Natural killer cell (primary cell): ENCODE measurements at places on chromosomes 7 and 10. TPM values are rescaled to one million over a fixed set of nuclear protein-coding genes. Genes with fewer than 3 reads are reported as not detected.

The CREM gene
- 48.0 TPM for total RNA-seq

The C10orf67 gene
- not detected for total RNA-seq

The PLPP4 gene
- not detected for total RNA-seq

The AKR1D1 gene
- total RNA-seq: not detected

The VENTX gene
- 0.48 TPM for total RNA-seq

The ZNF488 gene
- not detected for total RNA-seq

The CYP2C19 gene
- not detected for total RNA-seq

The SFMBT2 gene
- total RNA-seq: 50.4 TPM

- no peak for DNase-seq
These were observed 162.5 kb downstream of the REEP3 start for GRCh38 chr10:63683686-63684085.

GRCh38 chr7:69859342-69859741, 261.1 kb downstream of the AUTS2 start:
- no peak for DNase-seq

DNA sequence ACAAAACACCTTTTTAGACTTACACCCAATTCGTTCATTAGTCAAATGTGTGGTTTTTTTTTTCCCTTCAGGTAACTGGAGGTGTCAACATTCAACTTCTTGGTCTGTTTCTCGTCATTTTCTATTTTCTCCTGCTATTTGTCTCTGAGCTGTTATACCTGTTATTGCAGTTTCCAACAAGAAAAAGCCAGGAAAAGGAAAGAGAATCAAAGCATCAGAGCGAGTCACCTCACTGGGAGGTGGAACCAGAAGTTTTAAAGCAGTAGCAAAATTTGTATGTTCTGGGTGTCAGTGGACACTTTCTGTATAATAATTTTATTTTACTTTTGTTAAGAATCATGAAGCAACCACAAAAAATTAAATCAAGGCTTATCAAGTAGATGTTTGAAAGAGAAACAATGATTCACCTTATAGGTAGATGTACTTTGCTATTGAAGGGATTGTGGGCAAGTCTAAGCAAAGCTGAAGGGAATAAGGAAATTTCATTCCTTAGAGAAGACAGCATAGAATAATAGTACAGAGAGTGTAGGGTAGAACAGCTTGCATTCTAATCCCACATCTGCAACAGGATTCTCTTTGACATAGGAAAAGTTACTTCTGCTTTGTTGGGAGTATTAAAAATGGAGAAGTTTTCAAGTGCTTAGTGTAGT, 675.8 kb downstream of the PCDH15 start:
- no peak for DNase-seq

DNA sequence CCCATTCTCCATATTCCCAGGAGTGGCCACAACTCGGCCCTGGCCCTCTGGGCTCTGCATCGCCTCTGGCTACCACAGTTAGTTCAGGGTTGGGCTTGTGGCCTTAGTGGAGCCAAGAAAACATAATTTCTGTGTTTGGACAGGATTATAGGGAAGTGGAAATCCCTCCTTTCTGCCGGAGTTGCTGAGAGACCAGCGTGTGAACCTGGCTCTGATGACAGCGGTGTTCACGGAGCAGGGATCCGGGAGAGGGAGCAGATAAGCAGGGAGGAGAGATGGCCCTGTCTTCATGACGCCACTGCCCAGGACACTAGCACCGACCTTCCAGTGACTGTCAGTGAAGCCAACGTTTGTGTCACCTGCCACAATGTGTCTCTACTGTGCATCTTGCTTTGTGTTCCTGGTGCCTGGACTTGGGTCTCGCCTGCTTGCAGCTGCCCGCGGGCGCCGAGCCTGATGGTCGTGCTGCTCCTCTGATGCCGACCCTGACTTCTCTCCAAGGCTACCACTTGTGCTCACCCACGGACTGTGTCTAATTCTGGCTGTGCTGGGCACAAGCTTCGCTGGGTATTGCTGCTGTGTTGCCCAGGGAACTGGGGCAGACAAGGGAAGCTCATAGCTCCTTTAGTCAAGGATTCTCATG, 67.0 kb upstream of the VIPR2 start:
- no peak for DNase-seq

DNA sequence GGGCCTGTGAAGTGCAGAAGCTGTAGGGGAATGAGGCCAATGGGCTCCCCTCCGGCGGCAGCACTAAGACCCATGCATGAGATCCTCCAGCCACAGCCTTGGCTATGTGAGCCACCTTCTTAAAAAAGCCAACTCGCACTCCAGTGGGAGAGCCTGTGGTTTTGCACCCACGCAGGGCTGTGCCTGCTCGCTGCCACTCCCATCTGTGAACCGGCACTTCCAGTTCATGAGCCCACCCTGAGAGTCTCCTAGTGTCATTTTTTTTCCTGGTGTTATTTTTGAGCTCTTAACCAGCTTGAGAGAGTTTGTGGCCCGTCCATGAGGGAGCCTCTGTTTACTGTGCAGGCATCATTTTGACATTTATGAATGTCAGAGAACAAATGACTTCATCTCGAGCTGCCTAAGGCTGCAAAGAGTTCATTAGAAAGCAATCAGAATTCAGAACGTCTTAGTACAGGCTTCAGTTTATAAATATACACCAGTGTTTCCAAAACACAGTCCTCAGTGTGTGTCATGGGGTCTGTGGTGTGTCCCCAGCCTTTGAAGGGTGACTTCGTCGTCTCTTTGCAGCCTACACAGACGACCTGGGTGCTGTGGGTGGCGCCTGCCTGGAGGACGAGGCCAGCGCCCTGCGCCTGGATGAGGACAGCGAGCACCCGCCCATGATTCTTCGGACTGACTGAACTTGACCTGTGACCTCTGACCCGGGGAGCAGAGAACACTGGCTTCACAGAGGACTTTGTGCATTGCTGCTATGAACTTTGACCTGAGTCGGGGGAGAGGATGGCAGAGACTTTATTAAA, 40.4 kb downstream of the WIPI2 start:
- no peak for DNase-seq

DNA sequence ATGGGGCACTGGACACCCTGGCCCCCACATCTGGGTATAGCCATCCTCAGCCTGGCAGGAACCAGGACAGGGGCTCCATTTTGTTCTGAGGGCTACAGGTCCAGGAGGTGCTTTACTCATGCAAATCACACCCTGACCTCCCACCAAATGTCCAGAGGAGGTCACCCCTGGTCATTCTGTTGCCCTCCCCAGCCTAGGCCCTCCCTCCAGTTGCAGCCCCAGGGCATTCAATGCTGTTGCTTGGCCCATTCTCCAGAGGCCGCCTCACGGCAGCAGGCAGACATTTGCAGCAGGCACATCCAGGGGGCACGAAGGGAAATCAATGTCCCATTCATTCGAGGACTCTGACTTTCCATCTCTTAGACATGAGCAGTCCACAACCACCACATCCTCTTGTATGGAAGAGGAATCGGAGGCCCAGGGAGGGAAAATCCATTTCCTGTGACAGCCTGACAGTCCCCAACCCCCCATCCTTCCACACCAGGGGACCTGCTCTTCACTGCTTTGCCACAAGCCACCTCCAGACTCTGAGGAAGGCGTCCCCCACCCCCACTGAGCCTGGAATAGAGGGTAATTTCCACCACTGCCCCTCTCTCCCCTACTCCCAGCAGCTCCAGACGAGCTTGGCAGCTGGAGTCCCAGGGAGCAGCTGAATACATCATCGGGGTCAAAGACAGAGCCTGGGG, 76.2 kb upstream of the UNC5B start:
- no peak for DNase-seq

DNA sequence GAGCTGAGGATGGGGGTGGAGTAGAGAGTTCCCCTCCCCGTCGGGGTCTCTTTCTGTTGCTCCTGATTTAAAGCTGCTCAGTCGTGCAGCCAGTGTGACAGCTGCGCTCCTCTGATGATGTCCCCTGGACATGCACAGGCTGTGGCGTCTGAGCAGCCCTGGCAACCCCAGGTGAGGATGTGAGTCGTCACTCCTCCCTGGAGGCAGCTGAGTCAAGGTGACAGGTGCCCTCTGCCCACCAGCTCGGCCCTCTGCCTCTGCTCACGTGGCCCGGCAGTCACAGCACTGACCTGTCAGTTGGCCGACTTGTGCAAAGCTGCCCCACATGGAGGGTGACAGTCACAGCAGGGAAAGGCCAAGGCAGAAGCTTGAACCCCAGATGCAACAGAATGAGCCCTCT, 33.9 kb downstream of the ANXA8 start:
- DNase-seq: no peak

- no peak for DNase-seq
These were observed 48.9 kb downstream of the ZNF503 start for GRCh38 chr10:75352650-75353049.

GRCh38 chr10:132375116-132375794, 21.7 kb upstream of the PWWP2B start:
- DNase-seq: no peak

- no peak for DNase-seq
These were observed 78.9 kb upstream of the NXPH1 start for GRCh38 chr7:8354503-8354902.

- DNase-seq: peak; percentile 76
These were observed 24.9 kb upstream of the ADO start for GRCh38 chr10:62779487-62780248.

DNA sequence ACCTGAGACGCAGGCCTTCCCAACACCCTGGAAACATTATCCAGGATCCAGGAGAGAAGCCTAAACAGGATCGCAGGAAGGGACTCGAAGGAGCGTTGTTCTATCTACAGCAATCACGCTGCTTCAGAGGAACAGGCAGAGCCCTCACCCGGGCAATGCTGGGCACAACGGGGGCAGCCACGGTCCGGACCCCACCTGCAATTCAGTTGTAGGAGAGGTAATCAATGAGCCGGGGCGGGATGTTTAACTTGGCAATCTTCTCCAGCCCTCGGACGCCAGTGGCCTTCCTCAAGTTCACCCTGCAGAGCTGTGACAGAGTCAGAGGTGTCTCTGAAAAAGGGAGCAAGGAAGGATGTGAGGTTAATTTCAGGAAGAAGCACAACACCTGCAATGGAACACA, 25.9 kb downstream of the ASB13 start:
- no peak for DNase-seq

DNA sequence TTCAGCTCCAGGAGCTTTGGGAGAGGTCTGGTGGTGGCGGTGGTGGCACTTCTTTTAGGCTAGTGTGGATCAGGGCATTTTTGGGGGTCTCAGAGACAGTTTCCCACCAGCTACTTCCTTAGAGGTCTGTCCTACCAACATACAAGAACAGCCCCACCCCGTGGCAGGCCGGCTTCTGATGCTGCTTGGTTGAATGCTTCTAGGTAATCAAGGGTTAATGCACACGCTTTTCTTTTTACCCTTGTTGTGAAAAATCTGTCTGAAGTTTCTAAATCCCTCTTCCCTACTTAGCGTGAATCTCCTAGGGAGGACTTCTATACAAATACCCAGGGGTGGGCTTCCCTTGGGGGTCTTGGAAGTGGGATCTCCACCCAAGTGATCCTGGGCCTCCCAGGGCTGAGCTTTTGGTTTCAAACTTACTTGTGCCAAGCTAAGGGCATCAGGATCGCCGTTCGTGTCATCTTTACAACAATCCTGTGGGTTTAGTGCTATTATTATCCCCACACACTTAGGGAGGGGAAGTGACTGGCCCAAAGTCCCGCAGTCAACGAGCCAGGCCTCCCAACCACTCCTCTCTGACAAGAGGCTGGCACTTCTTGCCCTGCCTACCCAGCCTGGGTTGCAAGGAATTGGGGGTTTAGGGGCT, 1.7 kb downstream of the SH2B2 start:
- no peak for DNase-seq

- no peak for DNase-seq
These were observed 34.2 kb downstream of the TACR2 start for GRCh38 chr10:69382382-69383117.

DNA sequence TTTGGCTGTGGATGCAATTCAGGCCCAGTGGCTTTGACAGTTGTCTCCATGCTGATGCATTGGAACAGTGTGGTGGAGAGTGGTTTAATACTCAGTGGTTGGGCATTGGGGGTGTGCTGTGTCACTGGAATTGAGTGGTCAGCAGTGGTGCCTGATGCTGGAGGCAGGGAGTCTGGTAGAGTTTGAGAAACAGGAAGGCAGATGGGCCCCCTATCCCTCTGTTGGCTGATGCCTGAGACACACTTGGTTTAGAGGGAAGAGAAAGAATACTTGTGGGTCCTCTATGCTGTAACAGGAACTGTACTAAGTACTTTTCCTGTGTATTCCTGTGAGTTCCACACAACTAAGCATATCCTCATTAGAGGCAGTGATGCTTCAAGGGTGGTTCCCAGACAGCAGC, 55.4 kb downstream of the EEPD1 start:
- DNase-seq: no peak

GRCh38 chr7:107108793-107109371, 59.9 kb upstream of the HBP1 start:
- DNase-seq: no peak

GRCh38 chr7:116356979-116357378, 142.6 kb upstream of the CAV2 start:
- no peak for DNase-seq

GRCh38 chr7:8084836-8085235, 116.2 kb downstream of the GLCCI1 start:
- no peak for DNase-seq
